ENCODE measurements at places on chromosomes 3 and 15.

GRCh38 chr3:151236736-151237135 is 33.7 kb upstream of the GPR171 start:
- no peak for DNase-seq

- peak; percentile 76 for DNase-seq
These were observed 33.5 kb downstream of the BCL2L10 start for GRCh38 chr15:52078876-52079700.

DNA sequence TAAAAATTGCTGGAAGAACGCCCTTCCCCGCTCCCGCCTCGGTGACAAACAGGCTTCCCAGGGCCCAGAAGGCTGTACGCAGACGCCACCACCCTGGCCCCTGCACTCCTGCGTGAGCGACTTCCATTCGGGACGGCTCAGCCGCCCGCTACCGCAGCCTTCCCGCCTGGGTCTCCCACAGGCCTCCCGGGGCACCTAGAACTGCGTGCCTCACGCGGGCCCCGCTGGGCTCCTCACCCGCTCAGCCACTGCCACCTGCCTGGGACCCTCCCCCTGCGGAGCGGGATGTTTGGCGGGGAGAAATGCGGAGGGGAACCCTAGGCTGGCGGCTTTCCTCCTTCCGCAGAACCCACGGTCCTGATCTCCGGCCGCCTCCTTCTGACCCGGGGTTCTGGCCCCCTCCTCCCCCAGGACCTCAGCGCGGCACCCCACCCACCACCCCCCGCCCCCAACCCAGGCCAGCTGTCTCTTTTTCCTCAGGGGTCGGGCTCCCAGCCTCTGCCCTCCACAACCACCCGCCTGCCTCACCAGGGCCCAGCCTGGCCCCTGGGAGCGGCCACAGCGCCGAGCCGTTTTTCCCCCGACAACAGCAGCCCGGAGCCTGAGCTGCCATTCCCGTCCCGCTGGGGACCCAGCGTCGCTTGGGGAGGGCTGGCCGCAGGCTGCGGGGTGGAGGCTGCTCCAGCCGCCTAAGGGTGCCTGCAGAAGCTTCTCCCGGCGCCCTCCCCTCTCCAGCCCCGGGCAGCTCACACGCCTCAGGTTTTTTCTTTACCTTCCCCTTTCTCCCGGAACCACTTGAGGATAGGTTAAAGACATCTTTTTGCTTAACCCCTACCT is 27.6 kb upstream of the RAB7A start:
- no peak for DNase-seq

- no peak for DNase-seq
These were observed 85.5 kb downstream of the TM4SF4 start for GRCh38 chr3:149560001-149560400.

GRCh38 chr3:114439284-114439683 is 145.5 kb downstream of the TIGIT start:
- no peak for DNase-seq

GRCh38 chr3:155608228-155608920 is 136.5 kb downstream of the PLCH1 start:
- no peak for DNase-seq

DNA sequence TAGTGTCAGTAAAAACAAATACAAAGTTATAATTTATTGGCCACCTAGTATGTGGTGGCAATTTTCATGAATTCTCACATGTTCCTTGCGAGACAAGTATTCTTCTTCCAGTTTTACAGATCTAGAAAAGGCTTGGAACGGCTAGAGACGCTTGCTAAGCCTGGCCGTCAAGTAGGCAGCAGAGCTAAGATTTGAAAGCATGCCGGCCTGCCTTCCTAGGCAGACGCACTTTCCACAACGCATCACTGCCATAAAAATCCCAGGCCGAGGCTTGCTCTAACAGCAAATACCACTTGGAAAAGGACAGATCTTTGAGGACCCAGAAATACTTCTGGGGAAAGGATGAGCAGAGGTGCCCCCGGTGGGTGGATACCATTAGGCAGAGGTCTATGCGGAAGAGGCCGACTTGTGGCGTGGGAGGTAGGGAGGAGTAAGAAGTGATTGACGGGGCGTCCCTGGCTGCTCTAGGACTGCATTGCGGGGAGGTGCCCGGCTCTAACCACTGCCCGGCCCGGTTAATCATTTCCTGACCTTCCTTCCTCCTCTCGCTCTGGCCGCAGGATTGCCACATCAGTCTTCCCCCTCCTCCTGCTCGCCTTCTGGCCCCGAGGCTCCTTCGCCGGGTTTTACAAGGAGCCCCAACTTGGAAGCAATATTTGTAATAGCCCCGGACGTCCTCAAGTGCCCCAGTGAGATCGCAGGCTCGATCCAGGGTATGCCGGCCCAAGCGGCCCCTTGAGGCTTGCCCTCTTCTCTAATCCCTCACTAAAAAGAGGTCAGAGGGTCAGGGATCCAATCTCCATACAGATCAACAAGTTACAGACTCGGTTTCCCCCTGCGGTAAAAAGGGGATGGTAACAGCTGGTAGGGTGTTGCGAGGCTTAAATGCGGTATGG is 1.3 kb upstream of the USP3 start:
- no peak for DNase-seq

GRCh38 chr3:41357271-41357670 is 158.0 kb downstream of the CTNNB1 start:
- no peak for DNase-seq

DNA sequence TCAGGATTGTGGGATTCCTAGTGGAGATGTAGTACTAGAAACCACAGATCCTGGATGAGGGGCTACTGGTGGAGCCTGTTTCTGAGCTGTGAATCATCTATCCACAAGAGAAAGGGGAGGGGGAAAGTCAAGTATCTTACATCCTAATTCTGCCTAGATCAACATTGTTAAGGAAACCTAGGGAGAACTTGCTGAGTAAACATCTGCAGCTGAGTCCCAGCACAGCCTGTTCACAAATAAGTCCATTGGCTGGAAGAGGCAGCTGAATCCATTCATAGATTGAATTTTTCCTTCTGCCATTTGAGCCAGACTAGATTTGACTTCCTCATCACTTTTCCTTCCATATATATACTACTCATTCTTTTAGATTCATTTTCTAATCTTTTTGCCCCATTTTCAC is 460.5 kb downstream of the TUSC7 start:
- no peak for DNase-seq

DNA sequence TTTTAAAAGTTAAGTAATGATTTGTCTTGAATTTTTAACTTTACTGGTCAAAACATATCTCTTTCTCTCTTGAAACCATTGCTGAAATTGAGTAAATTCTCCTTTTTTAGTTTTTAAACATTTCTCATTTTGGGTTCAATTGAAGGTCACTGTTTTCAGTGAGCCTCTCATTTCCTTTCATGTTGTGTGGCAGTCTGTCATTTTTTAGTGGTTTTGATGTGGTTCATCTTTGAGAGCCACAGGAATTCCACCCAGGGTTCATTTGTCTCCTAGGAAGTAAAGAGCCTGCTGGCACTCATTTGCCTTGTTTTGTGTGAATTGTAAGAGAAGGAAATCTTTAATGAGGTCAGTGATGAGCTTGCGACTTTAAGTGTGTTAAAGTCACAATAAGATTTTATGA is 10.4 kb downstream of the CLDN11 start:
- no peak for DNase-seq

- no peak for DNase-seq
These were observed 7.8 kb downstream of the THBS1 start for GRCh38 chr15:39588531-39589192.

- no peak for DNase-seq
These were observed 14.0 kb upstream of the B3GNT5 start for GRCh38 chr3:183239046-183239445.

- DNase-seq = no peak
These were observed 17.9 kb upstream of the SATB1 start for GRCh38 chr3:18442756-18443664.

DNA sequence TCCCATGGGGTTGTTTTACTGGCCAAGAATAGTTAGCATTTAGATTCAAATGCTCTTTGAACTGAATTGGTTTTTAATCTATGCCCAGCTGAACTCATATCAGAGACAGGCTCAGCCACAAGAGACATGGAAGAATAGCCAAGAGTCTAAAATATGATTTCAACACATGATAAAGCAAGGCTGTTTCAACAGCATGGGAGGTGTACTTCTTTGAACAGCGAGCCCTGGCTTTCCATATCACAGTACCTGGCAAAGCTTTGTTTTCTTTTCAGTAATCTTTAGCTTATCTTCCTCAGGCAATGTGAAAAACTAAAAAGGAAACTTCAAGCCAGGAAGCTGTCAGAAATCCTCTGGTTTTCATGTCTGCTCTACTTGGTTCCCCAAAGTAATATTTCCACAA is 413.6 kb upstream of the ADAMTS9 start:
- no peak for DNase-seq

DNA sequence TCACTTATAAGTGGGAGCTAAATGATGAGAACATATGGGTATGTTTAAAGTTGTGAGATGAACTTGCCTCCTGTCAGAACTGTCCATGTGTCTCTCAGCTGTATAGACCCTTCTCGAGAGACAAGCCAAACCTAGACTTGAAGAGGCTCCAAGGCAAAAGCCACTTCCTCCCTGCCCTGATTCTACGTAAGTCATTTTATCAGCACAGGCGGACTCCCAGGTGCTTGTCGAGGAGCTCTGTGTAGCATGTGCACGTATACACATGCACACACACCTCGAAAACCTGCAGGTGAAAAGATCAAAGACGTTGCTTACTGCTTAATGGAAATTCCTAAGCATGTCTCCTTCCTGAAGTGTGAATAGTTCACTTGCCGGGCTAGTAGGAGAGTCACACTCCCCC is 5.6 kb upstream of the CLEC3B start:
- DNase-seq = no peak

- DNase-seq = no peak
These were observed 200.2 kb upstream of the GOLGA6L4 start for GRCh38 chr15:84035399-84035766.

DNA sequence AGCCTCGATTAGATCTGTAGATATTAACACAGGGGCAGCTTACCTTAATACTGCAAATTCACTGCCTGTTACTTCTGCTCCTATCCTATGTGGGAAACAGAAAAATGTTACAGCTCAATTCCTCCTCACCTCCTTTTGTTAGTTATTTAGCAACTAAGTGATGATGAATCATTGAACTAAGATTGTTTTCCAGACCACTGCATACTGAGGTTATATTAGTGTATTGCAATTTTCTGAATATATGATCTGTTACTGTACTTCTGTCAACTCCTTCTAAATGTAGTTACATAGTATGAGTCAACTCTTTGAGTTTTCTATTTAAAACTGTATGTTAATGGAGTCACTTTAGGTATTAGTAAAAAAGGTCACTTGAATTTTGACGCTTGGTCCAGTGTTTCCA is 331.5 kb upstream of the SLCO3A1 start:
- no peak for DNase-seq

DNA sequence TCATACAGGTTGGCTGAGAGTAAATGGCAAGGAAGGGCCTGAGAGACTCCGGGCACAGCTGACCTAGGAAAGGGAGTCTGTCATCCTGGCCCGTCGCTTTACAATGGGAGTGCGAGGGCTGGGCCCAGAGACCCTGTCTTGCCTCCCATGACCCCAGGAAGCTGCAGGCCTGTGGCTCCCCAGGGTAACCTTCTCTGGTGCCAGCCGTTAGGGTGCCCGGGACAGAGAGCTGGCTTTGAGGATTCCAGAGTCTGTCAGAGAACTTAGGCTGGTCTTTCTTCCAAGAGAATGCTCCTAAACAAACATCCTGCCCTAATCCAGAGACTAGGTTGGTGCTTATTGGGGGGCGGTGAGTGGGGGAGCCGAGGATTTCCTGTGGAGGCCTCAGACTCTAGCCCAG is 18.5 kb downstream of the ZNF710 start:
- DNase-seq = no peak

GRCh38 chr15:67794832-67795574 is 30.3 kb upstream of the SKOR1 start:
- DNase-seq = peak; percentile 27

GRCh38 chr3:115211810-115212492 is 64.9 kb upstream of the ZBTB20 start:
- no peak for DNase-seq

GRCh38 chr3:107687056-107687581 is 164.4 kb downstream of the BBX start:
- no peak for DNase-seq

- DNase-seq = no peak
These were observed 74.7 kb downstream of the PPARG start for GRCh38 chr3:12363397-12364195.

GRCh38 chr3:143436231-143436930 is 316.8 kb downstream of the CHST2 start:
- no peak for DNase-seq

DNA sequence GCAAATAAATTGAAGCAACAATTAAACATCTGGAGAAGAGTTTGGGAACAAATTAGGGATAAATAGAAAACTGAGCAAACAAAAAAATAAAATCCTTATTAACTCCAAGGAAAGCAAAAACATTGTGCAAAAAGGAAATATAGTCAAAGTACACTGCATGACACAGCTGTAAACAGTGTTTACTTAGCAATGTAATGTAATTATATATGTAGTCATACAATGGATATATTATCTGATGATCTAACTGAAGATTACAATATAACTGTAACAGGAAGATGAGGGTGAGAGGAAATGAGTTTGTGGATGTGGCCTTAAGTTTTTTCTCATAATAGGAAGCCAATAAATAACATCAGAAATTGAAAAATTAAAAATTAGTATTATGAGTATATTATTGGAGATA is 42.5 kb downstream of the SCN10A start:
- DNase-seq = no peak

DNA sequence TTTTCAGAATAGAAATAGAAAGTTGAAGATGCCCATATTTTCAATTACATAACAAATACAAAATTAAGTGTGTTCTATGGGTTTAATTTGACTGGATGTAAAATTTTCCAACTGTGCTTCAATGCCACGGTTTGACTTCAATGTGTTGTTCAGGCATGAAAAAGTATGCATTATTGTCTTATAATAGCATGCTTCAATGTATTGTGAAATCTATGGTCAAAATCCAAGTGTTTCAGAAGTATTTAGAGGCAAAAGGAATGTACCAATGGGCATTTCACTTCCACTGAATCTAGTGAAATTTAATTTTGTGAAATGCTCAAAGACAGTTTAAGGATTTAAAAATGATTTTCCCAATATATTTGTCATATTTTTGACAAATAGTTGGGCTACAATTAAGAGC is 16.0 kb downstream of the NEK10 start:
- no peak for DNase-seq
